MG63 (cell line): ENCODE measurements at places on chromosomes 7 and 10. TPM values are rescaled to one million over a fixed set of nuclear protein-coding genes. Genes with fewer than 3 reads are reported as not detected.

GRCh38 chr7:85529201-85529600 is 342.3 kb upstream of the SEMA3D start:
- peak; percentile 49 for DNase-seq

DNA sequence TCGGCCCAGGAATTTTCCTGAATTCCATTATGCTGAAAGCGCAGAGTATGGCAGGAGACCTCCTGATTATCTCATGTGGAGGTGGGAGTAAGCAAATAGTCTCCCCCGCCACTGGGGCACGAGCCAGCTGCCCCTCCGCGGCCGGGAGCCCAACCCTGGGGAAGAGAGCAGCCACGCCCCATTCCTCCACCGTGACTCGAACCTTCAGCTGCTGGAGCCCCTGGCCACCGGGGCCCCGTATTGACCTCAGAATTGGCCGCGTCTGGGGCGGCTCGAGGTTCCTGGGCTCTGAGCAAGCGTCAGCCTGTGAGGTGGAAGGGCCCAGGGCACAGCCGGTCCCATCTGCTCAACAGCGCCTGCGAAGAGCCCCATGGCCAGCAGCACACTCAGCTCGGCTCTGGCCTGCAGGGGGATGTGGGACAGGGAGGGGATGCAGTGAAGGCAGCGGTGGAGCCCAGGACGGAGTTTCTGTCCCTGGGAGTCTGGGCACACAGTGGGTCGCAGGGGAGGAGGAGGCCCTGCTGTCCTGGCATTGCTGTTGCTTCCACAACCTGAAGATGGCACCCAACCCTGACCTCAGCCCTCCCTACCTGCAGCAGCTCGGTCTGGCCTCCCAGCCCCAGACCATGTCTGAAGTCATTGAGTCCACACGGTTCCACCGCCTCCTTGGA is 97.8 kb downstream of the CHST15 start:
- peak; percentile 97 for DNase-seq

DNA sequence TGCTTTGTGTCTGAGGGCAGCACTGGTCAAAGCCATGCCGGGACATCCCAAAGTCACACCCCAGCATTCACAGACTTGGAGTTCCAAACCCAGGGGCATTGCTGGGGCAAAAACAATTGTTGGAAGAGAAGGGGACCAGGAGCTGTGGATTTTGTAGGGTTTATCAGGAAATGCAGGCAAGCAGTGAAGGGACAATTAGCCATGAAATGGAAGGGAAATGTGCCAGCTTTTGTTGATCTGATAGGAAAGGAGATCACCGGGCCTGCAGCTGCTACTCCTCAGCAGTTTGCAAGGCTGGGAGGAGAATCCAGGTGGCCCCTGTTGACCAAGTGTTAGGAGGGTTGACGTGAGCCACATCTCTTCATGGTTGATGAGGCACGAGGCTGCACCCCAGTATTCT is 2.5 kb upstream of the BRI3 start:
- no peak for DNase-seq

DNA sequence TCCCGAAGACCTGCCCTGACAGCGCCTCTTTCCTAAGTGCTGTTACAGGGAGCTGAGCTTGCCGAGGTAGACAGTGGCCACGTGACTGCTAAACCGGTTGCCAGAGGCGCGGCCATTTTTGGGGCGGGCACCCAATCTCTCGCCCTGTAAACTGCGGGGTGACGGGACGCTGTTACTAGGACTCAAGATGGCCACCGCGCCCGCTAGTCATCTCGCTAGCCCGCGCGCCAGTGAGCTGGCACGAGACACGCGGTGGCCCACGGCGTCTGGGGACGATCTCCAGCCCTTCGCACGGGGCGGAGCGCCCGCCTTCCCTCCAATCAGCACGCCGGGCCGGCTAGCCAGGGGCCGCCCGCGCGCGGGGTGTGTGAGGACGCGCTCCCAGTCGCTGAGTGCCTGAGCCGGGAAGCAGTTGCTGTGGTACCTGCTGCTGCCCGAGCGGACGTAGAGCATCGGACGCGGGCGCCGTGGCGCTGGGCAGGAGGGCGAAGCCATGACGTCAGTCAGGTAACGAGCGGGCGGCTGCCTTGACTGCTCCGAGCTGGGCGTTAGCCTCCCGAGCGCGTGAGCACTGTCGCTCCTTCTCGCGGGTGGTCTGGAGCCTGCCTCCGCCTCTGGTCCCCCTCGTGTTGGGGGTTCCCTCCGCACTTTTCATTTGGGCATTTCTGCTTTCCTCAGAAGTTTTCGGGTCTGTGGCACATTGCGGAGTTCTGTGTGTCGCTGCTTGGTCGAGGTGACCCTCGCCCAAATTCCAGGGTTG is 25.5 kb downstream of the ADK start:
- peak; percentile 95 for DNase-seq

WEE2 gene
- total RNA-seq = not detected in 2 replicates

DEPP1 gene
- total RNA-seq = 0.44 and 3.5 TPM in 2 replicates
